NCI-H1694 (cell line): ENCODE measurements at places on chromosomes 3 and 15.

DNA sequence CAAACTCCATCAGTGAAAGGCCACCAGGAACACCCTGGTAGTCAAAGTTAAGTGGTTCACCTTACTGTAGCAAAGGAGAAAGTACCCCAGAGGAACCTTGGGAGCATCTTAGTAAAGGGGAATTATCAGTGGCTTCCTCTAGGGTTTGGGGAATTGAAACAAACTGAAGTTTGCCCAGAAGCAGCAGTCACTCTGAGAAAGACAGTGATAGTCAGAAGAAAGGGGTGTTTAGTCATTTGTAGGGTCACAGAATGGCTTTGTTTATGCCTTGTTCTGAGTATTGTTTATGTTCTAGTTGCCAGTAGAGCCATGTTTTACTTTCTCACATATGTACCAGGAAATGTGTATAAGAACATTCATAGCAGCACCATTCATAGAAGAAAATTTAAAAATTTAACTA lies 93.8 kb downstream of the FHIT start:
- no peak for DNase-seq

DNA sequence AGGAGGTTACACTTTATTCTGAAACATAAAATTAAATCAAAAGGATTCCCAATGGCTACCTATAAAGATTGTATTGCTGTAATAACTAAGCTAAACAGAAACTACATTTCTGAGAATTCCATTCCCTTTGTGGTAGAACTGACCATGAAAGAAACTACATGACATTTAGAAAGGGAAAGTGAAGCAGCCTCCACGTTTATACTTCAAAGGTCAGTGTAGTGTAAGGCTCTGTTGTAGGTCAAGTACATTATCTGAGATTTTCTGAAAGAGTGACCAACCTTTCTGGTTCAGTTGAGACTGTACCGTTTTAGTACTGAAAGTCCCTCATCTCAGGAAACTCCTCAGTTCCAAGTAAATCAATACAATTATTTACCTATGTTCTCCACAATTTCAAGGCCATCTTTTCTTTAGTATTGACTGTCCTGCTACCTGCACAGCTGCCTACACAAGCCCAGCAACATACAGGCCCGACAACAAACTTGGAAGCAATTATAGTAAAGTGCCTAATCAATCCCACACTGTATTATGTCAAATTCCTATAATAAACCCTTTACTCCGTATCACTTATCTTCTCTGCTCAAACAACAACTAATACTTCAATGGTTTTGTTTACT lies 343.0 kb downstream of the PLOD2 start:
- no peak for DNase-seq

DNA sequence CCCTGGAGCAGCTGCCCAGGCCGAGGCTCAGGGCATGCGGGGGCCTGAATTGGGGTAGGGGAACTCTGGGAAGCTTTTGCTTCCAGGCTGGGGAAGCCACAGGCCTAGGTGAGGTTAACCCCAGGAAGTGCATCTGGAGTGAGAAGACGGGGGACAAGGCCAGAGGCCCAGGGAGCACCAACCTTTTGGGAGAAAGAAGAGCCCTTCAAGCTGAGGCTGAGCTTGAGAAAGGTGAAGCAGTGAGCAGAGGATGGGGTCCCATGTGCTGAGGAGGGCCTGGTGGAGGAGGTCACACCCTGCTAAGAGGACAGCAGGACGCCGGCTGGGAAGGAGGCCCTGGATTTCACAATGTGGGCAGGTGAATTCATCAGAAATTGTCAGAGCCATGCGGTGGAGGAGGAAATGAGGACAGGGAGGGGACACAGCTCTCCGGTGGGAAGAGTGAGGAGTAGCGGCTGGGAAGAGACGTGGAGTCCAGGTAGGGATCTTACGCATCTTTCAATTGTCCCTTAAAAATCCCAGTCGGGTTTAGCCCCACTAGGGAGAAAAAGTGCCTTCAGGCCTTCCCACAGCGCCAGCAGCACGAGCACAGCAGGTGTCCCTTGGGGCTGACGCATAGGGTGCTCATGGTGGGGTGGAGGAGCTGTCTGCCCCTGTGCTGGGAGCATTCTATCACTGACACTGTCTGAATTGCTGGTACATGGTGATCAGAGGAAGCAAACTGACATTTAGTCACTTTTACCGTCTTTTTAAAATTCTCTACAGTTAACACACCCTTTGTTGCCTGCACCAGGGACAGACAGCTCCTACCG lies 50.9 kb downstream of the HCN4 start:
- no peak for DNase-seq

- DNase-seq: no peak
Measured at GRCh38 chr15:67745073-67746006, 80.0 kb upstream of the SKOR1 start.

DNA sequence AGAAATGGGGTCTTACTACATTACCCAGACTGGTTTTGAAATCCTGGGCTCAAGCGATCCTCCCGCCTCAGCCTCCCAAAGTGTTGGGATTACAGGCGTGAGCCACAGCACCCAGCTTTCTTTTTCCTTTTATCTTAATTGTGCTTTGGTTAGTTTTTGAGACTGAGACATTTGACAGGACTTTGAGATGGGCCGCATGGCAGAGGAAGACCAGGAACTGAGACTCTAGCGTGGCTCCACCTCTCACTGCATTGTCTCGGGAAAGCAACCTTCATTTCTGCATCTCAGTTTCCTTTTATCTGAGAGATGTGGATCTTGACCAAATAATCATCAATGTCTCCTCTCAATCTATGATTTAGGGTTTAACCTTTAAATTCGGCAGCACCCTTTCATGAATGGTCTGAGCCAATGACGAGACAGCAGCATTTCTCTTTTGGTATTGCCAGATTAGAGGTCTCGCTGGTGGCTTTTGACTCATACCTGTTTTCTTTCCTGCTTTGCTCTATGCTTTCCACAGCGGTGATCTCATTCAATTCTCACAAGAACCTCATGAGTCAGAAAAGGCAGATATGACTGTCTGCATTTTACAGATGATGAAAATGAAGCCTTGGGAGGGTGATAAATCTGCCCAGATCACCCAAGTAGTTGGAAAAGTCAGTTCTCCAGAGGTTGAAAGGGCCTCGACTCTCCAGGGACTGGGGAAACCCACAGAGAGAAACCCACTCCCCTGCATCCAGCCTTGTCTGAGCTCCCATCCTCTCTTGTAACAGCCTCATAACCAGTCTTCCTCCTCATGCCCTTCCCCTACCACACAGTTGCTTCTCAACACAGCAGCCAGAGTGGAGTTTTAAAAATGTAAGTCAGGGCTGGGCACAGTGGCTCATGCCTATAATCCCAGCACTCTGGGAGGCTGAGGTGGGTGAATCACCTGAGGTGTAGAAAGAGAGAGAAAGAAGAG lies 84.8 kb upstream of the FOXB1 start:
- DNase-seq: no peak

GRCh38 chr15:85503151-85503799 lies 122.9 kb downstream of the AKAP13 start:
- DNase-seq: no peak

- DNase-seq: no peak
Measured at GRCh38 chr15:101543926-101544612, 54.6 kb upstream of the PCSK6 start.

DNA sequence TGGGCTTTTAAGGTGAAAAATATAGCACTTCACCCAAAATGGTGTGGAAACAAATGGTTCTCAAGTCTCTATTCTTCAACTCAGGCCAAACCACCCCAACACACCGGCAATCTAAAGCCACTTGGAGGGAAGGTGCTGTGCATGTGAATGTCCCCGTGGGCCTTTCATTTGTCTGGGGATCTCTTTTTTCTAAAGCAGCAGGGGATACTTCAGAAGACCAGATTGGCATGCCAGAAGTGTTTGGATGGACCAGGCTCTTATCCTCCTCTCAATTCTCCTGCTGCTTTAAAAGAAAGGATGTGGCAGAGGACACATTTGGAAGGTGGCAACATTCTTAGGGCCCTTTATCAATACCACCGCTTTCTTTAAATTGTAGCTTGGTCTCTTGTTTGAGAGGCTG lies 193.1 kb downstream of the MEIS2 start:
- no peak for DNase-seq

DNA sequence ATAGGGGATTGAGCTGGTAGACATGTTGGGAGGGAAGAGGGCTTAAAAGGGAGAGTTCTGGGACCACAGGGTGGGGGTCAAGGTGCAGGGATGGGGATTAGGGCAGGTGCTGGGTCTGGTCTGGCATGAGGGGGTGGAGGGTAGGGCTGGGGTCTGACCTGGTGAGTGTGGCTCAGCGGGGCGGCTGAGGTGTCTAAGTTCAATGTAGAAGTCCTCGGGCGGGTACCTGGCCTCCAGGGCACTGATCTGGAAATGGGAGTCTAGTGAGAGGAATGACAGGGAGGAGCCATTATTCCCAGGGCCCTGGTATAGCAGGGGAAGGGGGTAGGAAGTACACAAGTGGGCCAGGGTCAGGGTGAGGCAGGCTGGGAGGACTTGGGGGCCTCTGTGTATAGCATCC lies 39.6 kb downstream of the RAB11A start:
- DNase-seq: no peak

- no peak for DNase-seq
Measured at GRCh38 chr15:61171209-61171608, 57.9 kb downstream of the RORA start.

DNA sequence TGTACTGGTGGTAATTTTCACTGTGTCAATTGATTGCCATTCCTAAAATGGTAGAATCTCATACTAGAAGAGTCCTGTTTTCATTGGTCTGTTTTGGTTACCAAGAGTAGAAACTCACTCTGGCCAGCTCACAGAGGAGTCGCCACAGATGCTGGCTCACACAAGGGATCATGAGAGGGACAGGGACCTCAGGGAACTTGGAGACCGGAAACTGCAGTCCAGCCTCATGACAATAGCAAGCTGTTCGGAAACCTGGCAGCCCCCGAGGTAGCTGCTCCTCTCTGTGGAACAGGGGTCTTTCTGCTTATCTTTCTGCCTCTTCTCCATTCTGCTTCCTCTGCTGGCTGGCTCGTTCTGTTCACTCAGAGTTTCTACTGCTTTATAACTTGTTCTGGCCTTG lies 192.9 kb downstream of the PLCL2 start:
- no peak for DNase-seq

DNA sequence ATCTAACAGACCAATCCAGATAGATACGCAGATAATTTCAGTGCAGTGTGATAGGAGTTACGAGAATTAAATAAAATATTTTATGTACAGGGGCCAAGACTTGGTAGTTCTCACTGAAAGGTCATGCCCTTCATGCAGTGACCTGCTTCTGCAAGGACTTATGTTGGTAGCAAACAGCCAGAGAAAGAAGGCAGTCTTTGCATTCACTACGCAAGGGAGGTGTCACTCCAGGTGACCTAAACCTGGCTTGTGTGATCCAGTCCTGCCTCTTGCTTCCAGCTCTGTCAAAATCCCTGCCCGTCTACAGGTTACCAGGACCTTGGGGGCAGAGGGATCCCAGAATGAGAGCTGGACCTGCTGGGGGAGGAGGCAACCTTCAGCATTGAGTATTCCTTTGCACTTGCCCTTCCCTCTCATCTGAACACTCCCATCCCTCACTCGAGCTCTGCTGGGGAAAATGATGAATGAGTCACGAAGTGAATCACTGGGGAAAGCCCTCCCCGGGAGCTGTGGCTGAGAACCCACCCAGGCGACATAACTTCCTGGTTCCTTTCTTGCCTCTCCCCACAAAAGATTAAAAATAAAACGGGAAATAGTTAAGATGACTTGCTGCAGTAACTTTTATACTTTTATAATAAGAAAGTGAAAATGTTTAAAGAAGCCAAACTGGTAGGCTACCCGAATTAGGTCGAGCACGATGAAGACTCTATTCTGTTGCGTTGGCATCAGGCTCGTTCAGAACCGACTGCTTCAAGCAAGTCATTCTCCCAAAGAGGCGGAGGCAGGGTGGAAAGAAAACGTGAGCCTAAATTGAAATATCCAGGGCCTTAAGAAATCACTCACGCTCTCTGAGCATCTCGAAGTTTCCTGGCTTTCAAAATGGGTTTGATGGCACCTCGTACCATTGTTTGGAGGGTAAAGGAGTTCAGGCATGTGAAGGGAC lies 216.1 kb downstream of the SLCO3A1 start:
- no peak for DNase-seq

DNA sequence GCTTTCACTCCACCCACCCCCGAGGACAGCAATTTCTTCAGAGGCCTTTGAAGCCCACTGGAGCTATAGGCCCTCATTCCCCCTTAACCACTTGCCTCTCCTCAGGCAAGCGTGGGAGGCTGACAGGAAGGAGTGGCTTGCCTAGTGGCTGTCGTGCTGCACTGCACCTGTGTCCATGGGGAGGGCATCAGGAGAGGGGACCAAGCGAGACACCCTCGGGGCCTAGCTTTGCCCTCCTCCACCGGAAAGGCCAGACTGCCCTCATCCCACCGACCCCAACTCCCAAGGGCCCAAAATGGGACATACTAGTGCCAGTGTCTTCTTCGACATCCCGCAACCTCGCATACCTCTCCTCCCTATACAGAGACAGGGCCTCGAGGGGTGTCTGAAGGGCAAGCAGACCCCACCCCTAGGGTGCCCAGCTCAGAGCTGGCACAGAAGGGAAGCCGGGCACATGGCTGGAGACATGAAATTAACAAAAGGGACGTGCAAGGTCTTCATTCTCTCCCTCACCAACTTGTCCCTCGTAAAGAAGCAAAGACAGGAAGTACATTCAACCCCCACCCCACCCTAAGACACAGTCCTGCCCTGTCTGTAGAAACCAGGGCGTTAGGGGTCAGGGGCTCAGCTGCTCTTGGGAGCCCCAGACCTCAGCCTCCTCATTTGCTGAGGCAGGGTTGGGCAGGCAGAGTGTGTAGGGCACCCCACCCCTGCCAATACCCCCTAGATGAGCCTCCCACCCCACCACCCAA lies 24.3 kb downstream of the VIPR1 start:
- DNase-seq: no peak

- DNase-seq: no peak
Measured at GRCh38 chr15:41474941-41475340, 18.7 kb upstream of the ITPKA start.

DNA sequence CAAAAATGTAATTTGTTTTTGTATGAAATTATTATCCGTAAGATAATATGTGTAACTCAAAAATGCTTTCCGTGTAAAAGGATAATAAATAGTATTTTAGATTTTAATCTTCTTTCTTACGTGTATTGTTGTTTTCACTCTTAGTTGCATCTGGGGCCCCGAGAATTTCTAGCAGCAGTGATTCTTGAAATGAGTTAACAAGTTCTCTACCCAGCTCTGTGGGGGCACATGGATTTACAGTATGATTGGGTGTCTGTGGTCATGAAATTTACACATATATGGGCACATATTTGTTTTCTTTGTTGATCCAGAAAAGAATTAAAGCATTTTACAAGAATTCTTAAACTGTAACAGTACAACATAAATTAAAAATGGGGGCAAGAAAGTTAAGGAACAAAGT lies 145.9 kb upstream of the LRRFIP2 start:
- no peak for DNase-seq

DNA sequence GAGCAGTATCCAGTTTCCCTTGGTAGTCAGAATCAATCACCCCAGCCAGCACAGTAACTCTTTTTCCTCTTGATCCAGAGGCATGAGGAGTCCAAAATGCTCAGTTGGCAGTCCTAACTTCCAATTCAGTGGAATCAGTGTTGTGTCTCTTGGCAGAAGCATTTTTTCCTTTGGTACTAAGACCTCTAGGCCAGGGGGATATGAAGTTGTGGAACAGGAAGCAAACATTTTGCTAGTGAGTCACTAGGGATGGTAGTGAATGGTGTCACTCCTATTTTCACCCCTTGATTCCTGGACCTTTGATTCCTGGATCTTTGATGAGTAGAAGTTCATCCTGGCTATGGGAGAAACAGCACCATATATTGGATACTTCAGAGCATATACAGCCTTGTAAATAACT lies 70.5 kb upstream of the ALDH1A3 start:
- DNase-seq: no peak
